Muscle of leg (tissue), 16 donors: ENCODE measurements at places on chromosomes 11 and 22. TPM values are rescaled to one million over a fixed set of nuclear protein-coding genes. Genes with fewer than 3 reads are reported as not detected.

DNA sequence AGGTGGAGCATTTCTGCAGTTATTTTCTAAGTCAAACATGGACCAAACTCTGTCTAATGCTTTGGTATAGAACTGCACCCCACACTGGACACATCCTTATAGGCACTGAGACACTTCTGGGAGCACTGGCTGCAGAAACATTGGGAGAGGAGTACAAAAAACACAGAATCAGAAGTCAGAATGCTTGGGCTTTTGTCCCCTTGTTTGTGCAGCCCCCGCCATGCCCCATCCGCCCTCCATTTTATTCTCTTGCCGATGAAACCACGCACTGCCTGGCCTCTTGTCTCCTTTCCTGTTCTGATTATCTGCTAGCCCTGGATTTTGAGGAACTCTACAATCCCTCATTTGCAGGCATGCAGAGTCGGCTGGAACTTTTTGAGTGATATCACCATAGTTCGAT lies 1201.2 kb downstream of the TBC1D22A start:
- DNase-seq, result no peak

DNA sequence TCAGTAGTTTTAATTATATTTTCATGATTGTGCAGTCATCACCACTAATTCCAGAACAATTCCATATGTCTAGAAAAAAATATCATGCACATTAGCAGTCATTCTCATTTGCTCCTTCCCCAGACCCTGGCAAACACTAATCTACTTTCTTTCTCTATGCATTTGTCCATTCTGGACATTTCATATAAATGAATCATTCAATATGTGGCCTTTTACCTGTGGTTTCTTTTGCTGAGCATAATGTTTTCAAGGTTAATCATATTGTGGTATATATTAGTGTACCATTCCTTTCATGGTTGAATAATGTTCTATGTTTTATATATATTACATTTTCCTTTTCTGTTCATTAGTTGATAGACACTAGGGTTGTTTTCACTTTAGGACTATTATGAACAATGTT lies 811.1 kb upstream of the RAG2 start:
- no peak for DNase-seq

- DNase-seq, result no peak
Observed at GRCh38 chr11:96257036-96257435, 86.0 kb downstream of the MAML2 start.

DNA sequence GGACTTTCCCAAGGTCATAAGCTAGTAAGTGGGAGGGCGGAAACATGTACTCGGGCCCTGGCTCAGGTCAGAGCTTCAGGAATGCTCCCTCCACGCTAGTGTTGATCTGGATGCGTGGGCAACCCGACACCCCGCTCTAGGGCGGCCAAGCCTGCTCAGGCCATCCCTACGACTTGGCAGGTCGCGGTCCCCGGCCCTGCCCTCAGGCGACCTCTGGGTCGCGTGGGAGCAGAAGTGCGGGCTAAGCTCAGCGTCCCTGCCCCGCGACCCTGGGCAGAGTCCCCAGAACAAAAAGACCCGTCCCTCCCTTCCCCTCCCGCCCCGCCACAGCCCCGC lies 781 bp upstream of the TEF start:
- DNase-seq, result peak; percentile 90

The CYTH4 gene
- 5.3 TPM for polyA plus RNA-seq

The SLC7A4 gene
- 0.99 TPM for polyA plus RNA-seq
